ENCODE measurements at places on chromosomes 1 and 21.

DNA sequence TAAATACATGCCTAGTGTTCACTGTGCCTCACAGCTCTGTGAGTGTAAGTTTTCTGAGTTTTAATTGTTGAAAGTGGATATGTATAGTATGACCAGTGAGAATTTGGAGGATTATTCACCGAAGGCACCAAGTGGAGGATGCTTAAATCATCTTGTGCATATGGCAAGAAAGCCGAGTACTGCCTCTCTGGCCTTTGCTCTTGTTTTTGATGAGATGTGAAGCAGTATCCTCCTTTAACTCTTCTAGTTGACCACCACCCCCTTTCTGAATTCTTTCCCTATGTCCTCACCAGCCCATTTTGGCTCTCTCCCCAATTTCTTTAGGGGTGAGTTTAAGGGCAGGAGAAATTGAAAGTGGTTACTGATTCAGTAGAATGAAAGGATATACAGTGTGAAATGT is 130.4 kb downstream of the SYT2 start:
- no peak for DNase-seq

GRCh38 chr21:43861706-43862105 is 3.3 kb upstream of the AGPAT3 start:
- DNase-seq, result no peak

GRCh38 chr21:14629461-14629860 is 83.3 kb upstream of the SAMSN1 start:
- no peak for DNase-seq

GRCh38 chr1:46617108-46617800 is 643 bp upstream of the MOB3C start:
- DNase-seq, result no peak

GRCh38 chr1:186829686-186830587 is 1.2 kb downstream of the PLA2G4A start:
- DNase-seq, result no peak

- no peak for DNase-seq
These were observed 1.6 kb upstream of the HPCA start for GRCh38 chr1:32884726-32885125.

GRCh38 chr1:234758851-234759250 is 148.9 kb upstream of the IRF2BP2 start:
- peak; percentile 56 for DNase-seq
